ENCODE measurements at places on chromosomes 2 and 18.

GRCh38 chr2:96907115-96908041 lies 37.5 kb upstream of the SEMA4C start:
- DNase-seq = peak; percentile 39

GRCh38 chr2:24365826-24366225 lies 5.5 kb upstream of the ITSN2 start:
- no peak for DNase-seq

DNA sequence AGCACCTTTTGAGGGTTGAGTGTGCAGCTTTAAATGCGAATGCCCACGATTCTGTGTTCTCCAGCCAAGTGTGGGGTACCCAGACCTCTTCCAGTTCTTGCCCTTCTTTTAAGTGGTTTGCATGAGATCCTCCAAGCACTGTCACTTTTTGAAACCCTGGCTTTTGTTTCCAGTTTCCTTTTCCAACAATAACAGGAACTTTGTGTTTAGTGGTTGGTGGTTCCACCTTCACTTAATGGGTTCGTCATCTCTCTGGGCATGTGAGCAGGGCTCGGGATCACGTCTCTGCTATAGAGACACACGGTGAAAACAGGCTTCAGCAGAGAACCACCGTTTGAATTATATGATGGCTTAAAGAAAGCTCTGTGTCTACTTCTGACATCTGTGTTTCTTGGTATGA lies 197.6 kb downstream of the LDLRAD4 start:
- no peak for DNase-seq

DNA sequence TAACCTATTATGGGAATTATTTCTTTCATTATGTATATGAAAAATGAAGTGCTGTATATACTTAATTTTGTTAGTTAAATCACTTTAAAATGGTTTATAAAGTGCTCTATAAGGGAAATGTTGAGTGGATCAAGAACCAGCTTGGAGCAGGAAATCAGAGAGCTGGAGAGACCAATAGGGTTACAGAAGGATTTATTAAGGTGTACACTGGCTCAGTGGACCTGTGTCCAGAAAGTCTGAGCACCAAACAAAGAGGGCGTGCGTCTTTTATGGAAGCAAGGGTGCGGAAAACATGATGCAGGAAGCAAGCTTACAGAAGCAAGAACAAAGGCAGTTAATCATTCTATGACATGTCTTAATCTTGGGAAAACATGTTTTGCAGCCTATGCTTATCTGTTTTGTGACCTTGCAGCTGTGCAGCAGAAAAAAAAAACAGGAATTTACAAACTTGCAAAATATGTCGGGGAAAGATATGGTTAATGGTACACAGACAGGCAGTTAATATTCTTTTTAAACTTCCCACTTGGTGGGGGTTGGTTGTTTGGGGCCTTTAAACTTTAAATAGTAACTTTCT lies 65.2 kb upstream of the SLC35G4 start:
- no peak for DNase-seq

DNA sequence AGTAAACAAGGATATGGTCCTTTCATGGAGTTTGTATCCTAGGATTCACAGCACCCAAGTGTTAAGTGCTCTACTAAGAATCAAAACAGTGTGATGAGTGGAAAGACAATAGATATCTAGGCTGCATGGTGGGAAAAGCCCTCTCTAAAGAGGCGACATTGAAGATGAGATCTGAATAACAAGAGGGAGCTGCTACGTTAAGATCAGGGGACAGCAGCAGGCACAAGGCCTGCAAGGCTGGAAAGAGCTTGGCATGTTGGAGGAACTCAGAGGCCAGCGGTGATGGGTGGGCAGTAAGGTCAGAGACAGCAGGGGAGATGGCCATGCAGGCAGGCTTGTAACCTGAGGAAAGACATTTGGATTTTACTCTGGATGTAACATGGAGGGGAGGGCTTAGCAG lies 177.5 kb downstream of the GFPT1 start:
- no peak for DNase-seq

DNA sequence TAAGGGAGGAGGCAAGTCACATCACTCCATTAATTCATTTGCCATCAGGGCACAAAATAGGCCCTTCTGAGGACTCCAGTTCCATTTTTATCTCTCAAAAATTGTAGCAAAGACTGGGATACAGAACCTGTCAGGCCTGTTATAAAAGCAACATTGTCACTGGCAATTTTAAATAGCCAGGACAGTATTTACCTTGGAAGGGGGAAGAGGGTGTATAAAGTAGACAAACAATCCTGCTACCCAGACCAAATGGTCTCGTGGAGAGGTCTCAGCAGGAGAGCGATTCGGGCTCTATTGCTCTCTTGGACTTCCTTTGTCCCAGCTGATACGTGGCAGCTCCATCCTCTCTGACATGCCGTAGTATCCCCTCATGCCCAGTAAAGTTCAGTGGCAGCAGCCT lies 740.3 kb upstream of the HS6ST1 start:
- no peak for DNase-seq

DNA sequence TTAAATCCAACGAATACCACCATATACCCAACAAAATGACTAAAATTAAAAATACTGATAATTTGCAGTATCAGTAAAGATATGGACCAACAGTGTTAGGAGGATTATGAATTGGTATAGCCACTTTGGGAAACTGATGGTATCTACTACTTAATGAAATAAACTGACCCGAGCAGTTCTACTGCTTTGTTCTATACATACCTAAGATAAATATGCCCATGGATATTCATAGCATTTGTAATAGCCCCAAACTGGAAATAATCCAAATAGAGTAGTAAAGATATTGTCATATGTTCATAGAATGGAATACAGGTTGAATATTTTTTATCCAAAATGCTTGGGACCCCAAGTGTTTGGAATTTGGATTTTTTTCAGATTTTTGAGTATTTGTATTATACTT lies 20.7 kb downstream of the PPP1CB start:
- no peak for DNase-seq

- DNase-seq = no peak
Measured at GRCh38 chr2:24360963-24361330, 611 bp upstream of the ITSN2 start.

GRCh38 chr18:10566390-10566789 lies 40.6 kb downstream of the NAPG start:
- DNase-seq = no peak

GRCh38 chr2:45813003-45813941 lies 161.8 kb downstream of the PRKCE start:
- no peak for DNase-seq

DNA sequence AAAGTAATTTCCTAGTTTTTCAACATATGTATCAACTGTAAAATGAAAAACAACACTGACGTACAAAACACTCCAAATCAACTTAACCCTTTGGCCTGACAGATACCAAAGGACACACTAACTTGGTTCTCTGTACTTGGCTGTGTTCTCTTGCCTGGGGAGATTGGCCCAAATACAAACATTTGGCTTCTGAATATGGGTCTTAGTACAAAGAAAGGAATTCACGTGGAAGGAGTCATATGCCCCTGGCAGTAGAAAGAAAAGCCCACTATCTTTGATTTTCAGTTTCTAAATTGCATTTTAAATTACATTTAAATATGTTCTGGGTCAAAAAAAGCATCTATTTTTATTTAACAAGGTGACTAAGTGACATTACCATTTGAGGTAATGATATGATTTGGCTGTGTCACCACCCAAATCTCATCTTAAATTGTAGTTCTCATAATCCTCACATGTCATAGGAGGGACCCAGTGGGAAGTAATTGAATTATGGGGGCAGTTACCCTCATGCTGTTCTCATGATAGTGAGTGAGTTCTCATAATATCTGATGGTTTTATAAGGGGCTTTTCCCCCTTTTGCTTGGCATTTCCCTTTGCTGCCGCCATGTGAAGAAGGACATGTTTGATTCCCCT lies 153.6 kb upstream of the CCDC195 start:
- peak; percentile 98 for DNase-seq

DNA sequence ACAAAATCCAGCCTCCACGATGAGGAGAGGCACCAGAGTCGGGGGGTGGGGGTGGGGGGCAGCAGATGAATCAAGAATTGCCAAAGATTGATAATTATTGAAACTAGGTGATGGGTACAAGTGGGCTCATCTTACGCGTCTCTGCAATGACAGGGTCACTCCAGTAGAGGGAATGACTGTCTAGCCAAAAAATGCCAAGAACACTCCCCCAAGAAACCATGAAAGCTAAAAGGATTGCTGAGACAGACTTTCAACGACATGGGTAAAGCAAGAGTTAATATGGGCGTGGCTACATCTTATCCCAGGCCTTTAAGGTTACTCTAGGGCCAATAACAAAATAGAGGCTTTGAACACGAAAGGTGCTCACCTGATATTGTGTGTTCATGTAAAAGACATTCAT lies 86.5 kb downstream of the STK39 start:
- no peak for DNase-seq

DNA sequence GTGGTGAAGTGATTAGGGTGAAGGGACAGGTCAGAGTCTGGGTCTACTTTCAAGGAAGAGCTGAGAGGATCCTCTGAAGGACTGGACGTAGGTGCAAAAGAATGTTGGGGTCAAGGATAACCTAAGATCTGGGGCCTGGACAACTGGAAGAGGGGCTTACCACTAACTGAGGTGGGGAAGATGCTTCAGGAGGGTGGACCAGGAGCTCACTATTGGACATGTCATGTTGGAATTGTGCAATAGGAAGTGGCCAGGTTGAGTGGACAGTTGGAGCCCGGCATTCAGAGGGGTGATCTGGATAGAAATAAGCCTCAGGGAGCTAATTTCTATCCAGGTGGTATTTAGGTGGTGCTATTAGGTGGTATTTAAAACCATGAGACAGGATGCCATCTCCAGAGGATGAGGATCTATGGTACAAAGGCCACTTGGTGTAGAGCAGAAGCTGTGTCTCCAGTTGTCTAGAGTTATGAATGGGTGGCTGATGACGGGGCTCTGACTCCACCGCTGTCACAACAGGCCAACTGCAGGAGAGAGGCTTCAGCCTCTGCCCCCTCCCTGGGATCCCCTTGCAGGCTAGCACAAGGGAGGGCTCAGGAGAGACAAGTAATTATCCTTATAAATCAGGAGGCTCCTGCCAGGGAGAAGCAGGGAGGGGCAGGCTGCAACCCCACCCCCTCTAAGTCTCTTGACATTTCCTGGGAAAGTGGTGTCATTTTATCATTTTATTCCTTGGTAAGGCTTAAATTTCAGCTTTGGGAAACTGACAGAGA lies 158.0 kb downstream of the SMAD7 start:
- no peak for DNase-seq

GRCh38 chr2:28343184-28343942 lies 49.3 kb upstream of the FOSL2 start:
- DNase-seq = no peak

DNA sequence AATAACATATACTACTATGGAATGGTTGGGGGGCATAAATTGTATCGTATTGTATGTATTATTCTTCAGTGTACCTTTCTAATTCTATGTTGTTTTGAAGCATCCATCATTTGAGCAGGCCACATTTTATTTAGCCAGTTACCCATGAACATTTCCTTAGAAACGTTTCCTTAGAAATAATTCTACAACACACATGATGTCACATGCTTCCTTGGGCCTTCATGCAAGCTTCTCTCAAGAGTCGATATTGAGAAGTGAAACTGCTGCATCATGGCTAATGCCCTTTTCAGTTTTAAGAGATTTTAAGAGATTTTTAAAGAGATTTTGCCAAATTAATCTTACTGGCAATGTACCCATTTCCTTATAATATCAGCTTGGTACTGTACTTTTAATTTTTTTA lies 63.9 kb downstream of the ALPK2 start:
- no peak for DNase-seq

GRCh38 chr2:223494942-223495341 lies 107.2 kb downstream of the SCG2 start:
- peak; percentile 13 for DNase-seq

GRCh38 chr2:228876276-228876675 lies 394.8 kb downstream of the PID1 start:
- no peak for DNase-seq

- no peak for DNase-seq
Measured at GRCh38 chr2:181395851-181396250, 61.3 kb upstream of the ITGA4 start.

GRCh38 chr2:122009561-122009960 lies 254.1 kb downstream of the TSN start:
- DNase-seq = no peak

DNA sequence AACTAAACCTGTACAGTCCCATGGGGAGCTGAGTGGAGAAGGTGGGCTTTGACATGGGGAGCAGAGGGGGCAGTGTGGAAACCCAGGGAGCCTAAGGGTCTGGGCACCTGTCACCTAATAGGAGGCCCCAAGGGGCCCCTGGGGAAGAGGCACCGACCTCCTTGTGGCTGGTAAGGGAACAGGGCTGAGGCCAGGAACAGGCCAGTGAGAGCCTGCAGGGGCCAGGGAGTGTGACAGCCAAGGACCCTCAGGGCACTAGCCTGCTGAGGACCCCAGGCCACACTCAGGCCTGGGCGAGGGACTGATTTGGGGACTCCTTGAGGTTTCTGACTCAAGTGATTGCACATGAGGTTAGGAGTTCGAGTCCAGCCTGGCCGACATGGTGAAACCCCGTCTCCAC lies 24.5 kb upstream of the ALPP start:
- no peak for DNase-seq

DNA sequence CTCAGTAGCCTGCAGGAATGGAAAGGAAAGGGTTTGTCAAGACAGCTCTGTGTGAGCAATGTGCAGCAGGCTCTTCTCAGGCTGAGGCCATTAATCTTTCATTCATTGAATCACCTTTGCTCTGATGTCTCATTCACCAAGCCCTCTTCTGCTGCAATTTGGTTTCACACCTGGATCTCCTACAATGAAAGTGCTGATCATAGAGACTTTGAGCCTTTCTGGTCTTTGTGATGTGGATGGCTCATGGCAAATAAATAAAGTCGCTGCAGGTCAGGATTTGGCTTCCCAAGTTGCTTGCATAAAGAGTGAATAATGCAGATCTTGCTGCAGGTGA lies 95.8 kb upstream of the SPRED2 start:
- no peak for DNase-seq

DNA sequence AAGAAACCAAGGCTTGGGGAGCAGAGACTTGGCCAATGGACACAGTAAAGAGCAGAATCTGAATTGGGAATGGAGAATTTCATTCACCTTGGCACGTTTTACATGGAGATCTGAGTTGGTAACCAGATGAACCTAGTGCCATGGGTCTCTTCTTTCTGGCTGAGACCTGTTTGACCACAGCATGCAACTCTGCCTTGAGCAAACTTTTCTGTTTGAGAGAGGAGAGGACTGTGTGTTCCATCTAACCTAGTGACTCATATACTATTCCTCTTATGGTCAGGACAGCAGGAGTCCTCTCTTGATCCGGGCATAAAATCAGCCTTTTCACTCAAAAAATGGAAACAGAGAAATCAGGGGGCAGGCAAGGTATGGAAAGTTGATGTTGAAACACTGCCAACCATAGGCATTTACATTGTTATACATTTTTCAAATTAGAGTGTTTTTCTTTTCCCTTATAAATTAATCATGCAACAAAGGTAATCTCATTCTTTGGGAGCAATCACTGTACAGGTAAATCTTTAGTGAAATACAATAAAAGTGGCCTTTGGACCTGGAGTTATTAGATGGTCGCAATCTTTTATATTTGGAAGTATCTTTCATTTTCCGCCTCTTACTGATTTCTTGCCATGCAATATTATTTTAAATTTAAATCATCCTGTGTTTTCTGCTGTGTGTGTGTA lies 86.7 kb downstream of the NRP2 start:
- peak; percentile 81 for DNase-seq

GRCh38 chr2:12556762-12557161 lies 160.0 kb upstream of the TRIB2 start:
- DNase-seq = peak; percentile 83

- no peak for DNase-seq
Measured at GRCh38 chr2:113876503-113877387, 13.1 kb upstream of the ACTR3 start.
